ENCODE measurements at places on chromosomes 4 and X.

- DNase-seq: no peak
These were observed 621.0 kb downstream of the TECRL start for GRCh38 chr4:63788271-63788670.

DNA sequence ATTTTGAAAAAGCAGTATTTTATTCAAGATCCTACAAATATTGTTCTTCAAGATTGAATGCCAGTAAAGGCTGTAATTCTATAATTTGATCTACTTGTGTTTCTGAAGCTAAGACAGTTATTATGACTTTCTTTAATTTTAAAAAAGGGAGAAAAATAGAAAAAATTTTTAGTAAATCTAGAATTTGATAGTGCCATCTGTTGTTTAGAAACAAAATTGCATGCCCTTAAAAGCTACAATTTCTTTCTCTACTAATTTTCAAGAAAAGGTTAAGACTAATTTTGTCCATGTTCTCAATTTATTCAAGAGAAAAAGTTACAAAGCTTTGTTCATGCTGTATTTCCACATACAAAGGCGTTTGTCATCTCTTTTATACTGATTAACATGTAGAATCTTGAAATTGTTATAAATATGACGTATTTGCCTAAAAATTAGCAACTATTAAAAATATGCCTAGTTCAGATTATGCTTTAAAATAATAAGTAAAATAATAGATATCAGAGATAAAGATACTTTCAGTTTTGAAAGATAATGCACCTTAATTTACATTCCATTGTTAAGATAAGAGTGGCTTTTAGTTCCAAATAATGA is 25.6 kb upstream of the MMRN1 start:
- no peak for DNase-seq

DNA sequence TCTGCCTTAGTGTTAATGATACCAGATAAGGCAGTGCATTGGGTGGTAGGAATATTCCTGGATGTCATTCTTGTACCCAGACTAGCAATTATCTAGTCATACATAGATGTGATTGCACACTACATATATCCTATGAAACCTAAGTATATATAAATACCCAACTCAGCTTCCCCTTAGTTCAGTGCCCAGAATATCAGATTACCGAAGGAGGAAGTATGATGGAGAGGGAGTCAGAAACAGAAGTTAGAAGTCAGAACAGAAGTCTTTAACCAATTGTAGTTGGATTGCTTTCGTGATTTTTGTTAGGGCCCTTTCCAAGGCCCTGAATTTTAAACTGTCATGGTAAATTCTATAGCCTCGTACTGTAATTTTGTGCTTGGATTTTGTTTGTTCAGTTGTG is 42.9 kb downstream of the MOB1B start:
- DNase-seq: no peak

DNA sequence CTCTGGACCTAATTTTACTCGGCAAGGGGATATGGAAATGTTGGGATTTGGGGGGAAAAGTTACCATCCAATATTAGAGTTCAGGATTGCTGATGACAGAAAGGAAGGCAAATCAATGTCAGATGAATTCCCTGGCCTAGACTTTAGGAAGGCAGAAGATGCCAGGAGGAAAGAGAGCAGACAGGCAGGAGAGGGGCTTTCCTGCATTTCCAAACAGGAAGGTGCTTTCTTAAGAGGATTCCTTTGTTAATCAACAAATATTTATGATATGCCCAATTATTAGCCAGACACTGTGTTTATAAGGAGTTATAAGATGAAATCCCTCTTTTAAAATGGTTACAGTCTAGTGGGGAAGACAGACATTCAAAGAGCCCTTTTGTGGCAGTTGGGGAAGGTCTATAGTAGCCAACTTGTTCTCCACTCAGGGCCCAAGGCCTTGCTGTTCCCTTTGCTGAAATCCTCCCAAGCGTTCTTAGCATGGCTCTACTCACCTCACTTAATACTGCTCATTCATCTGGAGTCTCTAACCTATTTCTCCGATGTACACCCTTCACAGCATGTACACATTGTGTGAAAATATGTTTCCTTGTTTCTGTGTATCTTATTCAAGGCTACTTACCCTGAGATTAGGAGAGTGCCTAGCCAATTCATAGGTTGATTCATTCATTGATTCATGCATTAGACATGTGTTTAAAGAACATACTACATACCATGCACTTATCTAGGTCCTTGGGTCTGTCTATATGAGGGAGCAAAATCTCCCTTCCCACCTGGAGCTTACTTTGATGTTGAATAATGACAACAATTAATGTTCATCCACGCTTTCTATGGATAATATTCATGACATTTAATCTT is 5.3 kb downstream of the IGFBP7 start:
- no peak for DNase-seq

DNA sequence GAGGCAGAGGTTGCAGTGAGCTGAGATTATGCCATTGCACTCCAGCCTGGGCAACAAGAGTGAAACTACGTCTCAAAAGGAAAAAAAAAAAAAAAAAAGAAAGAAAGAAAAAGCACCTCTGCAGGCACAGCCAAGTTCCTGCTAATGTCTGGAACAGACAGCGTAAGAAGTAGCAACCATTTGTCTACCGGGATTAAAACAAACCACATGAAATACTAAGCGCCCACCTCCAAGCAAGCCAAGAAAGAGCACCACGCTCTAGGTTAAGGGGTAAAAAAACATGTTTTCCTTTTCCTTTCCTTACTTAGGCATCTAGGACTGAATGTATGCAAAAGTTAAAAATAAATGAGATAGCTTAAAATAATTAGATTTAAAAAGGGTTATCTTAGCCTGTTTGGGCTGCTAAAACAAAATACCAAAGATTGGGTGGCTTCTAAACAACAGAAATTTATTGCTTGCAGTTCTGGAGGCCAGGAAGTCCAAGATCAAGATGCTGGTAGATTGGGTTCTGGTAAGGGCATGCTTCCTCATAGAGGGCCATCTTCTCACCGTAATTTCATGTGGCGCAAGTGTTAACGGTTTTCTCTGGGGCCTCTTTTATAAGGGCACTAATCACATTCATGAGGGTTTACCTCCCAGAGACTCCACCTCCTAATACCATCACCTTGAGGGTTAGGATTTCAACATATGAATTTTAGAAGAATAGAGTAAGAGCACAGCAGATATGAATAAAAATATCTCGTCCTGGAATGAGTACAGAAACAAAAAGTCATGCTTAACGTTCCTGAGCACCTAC is 12.3 kb downstream of the GPC4 start:
- DNase-seq: no peak

- no peak for DNase-seq
These were observed 38.0 kb upstream of the IL21 start for GRCh38 chr4:122658818-122659295.

DNA sequence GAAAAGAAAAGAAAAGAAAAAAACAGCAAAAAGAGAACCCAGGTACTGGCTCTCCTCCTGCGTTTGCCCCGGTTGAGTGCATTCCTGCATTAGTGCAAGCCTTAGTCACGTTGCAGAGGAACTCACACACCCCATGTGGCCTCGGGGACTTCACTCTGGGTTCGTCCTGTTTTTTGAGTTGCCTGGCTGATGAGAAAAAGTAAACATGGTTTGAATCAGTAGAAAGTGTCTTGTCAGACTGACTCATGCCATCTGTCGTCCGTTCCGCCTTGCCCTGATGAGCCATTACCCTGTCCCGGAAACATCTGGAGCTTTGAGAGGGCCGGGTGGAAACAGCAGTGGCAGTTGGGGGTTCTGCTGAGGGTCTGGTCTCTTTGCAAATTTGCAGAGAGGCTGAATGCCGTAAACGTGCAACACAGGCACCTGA is 16.3 kb downstream of the CD99 start:
- DNase-seq: no peak

- DNase-seq: no peak
These were observed 330.4 kb upstream of the SFRP2 start for GRCh38 chr4:154119317-154119716.

DNA sequence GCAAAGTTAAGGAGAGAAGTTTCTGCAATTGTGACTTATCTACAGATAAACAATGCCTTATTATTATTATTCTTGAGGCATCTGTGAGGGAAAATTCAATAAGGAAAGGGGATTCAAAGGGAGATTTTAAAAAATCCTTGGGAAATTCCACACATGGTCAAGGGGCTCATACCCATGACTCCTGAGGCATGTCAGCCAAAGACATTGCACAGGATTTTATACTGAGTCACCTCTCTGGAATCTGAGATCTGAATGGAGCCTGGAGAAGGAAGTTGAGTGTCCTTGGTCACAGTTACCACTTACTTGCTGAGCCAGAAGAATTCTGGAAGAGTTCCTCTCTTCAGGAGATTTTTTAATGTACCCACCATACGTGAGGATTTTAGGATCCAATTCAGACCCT is 14.4 kb upstream of the CXCL8 start:
- DNase-seq: no peak

GRCh38 chrX:44873415-44874276 is 658 bp downstream of the KDM6A start:
- DNase-seq: no peak

DNA sequence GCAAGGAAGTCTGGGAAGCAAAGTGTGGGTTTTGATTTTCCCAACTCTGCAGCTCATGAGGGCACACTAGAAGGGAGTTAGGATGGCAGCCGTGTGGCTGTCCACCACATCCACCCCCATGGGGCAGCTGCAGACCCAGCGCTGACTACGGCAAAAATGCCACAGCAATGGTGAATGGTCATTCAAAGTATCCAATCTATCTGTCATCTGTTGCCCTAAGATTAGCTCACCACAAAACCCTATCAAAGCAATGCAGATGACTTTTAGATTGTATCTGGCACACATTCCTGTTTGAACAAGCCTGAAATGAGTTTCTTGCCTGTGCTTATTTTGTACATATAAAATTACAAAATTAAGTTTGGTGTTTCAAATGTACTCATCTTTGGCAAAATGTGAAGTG is 29.7 kb upstream of the HPSE start:
- no peak for DNase-seq

GRCh38 chr4:174066611-174067205 is 216.8 kb downstream of the FBXO8 start:
- DNase-seq: no peak

GRCh38 chr4:184503869-184504300 is 29.5 kb upstream of the IRF2 start:
- DNase-seq: no peak

GRCh38 chrX:110310896-110311295 is 7.0 kb downstream of the AMMECR1 start:
- no peak for DNase-seq

GRCh38 chr4:113383111-113383785 is 333.8 kb downstream of the ANK2 start:
- no peak for DNase-seq

GRCh38 chr4:183430317-183430993 is 14.0 kb upstream of the CDKN2AIP start:
- DNase-seq: no peak
